HCT116 (cell line): ENCODE measurements at places on chromosomes 1 and 21. TPM values are rescaled to one million over a fixed set of nuclear protein-coding genes. Genes with fewer than 3 reads are reported as not detected.

DNA sequence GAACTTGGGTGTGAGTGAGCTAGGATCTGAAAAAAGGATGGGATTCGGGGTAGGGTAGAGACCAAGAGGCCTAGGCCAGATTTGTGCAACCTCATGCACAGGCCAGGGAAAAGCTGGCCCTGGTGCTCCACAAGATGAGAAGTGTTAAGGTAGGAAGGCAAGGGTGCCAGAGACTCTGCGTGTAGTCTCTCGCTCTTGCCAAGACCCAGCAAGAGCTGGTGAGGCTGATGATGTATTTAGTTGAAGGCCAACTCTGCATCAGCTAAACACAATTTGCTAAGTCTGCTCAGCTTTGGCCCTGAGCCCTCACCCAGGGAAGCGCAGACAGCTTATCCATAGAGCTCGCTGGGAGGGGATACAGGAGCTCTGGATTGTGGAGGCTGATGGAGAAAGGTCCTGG is 26.6 kb upstream of the SOX13 start:
- no peak for DNase-seq

- no peak for DNase-seq
Measured at GRCh38 chr1:233480198-233480597, 133.7 kb upstream of the KCNK1 start.

DNA sequence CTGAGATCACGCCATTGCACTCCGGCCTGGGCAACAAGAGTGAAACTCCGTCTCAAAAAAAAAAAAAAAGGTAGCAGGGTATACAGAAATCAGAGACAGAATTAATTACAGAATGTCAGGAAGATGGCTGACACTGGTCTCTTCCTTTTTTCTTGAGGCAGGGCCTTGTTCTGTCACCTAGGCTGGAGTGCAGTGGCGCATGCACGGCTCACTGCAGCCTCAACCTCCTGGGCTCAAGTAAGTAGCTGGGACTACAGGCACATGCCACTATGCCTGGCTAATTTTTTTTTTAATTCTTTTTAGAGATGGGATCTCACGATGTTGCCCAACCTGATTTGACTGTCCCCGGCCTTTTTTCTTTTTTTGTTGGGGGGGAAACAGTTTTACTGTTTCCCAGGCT is 16.4 kb downstream of the RNU5D-1 start:
- no peak for DNase-seq

DNA sequence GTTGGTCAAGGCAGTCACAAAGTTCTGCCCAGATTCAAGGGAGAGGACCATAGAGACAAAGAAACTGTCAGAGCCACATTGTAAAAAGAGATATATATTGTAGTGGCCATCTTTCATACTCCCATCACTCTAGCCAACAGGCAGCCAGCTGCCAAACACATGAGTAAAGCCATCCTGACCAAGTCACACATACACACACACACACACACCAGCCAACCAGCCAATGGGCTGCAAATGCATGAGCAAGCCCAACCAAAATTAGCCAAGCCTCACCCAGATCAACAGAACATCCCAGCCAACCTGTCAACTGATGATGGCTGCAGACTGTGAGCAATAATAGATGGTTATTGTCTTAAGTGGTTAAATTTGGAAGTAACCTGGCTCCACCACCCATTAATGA is 120.7 kb downstream of the SEC16B start:
- no peak for DNase-seq

The CFAP126 gene
- not detected for total RNA-seq

The NEGR1 gene
- total RNA-seq, result 0.05 TPM
